ENCODE measurements at places on chromosomes 5 and 9. TPM values are rescaled to one million over a fixed set of nuclear protein-coding genes. Genes with fewer than 3 reads are reported as not detected.

The DBH gene
- total RNA-seq, result not detected

The ZNF608 gene
- total RNA-seq, result 0.33 TPM

The CBY3 gene
- not detected for total RNA-seq

The SPATA31A3 gene
- not detected for total RNA-seq

The CCIN gene
- 0.07 TPM for total RNA-seq

The PROB1 gene
- total RNA-seq, result 0.33 TPM

The FYB1 gene
- 14.4 TPM for total RNA-seq

The MZB1 gene
- not detected for total RNA-seq

The DRD1 gene
- total RNA-seq, result 1.4 TPM

The TSSK1B gene
- not detected for total RNA-seq

The EMB gene
- total RNA-seq, result 5.4 TPM

The GADD45G gene
- total RNA-seq, result 0.33 TPM

The ST8SIA4 gene
- 0.30 TPM for total RNA-seq

The NEUROG1 gene
- total RNA-seq, result not detected

The PCDHA1 gene
- total RNA-seq, result 0.21 TPM

Measured in A549 treated with CpdA at 1 μM for 4 hours (cell line).